ENCODE measurements at places on chromosomes 7 and 10.

- no peak for DNase-seq
Observed at GRCh38 chr10:126062131-126063032, 166.0 kb downstream of the FANK1 start.

- no peak for DNase-seq
Observed at GRCh38 chr10:77643795-77644468, 6.3 kb upstream of the KCNMA1 start.

DNA sequence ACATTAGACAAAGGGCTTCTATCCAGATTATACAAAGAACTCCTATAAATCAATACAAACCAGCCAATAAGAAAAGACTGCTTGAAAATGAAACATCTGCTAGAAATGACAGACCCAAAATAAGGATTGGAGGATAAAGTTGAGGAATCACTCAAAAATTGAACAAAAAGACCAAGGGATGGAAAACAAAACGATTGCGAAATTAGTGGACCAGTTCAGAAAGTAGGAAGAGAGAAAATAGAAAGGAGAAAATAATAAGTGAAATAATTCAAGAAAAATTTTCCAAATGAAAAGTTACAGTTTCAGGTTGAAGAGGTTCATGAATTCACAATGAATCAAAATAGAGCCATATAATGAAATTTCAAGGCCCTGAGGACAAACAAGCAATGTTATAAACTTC lies 115.8 kb upstream of the CTBP2 start:
- DNase-seq: no peak

DNA sequence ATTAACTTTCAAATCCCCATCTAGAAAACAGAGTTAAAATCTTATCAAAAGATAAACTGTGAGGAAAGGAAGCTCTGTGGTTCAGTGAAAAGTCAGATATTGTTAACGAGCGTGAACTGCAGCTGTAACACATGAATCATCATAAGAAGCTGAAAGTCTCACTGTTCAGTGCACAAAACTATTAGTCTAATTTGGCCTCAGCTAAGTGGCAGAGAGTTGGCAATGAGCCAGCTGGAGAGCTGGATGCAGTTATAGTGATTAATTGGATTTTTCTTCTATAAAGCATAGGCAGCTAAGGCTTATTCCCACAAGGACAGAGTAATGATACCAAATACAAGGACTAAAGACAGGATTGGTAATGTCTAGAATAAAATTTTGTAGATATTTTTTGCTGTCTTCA lies 101.1 kb upstream of the ABCB5 start:
- DNase-seq: no peak

DNA sequence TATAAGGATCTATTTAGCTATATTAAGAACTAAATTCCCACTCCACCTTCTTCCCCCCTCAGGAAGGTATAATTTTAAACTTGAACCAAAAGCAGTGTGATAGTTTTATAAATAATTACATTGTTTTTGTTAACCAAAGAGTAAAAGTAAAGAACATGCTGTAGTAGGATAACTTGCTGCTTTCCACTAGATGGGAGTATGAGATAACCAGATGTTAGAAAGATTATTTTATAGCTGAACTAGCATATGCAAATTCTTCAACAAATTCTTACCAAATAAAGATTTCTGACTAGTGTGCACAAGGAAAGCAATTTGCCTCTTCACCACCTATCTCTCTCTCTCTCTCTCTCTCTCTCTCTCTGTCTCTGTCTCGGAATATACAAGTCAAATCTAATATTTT lies 31.8 kb downstream of the TES start:
- no peak for DNase-seq

- DNase-seq: no peak
Observed at GRCh38 chr10:101162677-101163076, 31.6 kb downstream of the TLX1 start.

- DNase-seq: no peak
Observed at GRCh38 chr10:11235771-11236170, 218.1 kb downstream of the CELF2 start.

DNA sequence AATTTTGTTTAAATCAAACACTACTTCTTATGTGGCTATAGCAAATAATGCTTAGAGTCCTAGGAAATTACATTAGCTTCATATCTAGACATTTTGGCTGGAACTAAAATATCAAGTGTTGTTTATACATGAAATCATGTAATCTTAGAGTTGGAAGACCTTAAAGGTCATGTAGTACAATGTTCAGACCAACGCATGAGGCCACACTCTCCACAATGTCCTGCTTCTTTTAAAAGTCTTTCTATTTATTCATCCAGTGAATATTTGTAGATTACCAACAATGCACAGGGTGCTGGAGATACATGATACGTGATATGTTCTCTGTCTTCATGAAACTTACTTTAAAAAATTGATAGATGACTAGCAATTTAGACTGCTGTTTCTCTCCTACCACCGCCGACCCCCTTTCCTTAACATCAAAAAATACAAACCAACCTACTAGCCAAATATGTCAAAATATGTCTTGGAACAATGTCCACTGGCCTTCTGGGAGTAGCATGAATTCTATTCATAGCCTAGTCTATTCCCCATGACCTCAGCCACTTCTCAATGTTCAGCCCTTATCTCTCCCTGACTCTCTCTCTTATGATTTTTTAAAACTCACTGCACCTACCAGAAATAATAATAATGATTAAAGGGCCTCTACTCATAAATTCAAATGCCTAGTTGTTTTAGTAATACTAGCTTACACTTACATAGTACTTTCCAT lies 59.5 kb upstream of the CAV2 start:
- DNase-seq: no peak

- DNase-seq: no peak
Observed at GRCh38 chr10:15211464-15211979, 43.0 kb upstream of the NMT2 start.

- no peak for DNase-seq
Observed at GRCh38 chr10:64350665-64351064, 829.5 kb downstream of the REEP3 start.

DNA sequence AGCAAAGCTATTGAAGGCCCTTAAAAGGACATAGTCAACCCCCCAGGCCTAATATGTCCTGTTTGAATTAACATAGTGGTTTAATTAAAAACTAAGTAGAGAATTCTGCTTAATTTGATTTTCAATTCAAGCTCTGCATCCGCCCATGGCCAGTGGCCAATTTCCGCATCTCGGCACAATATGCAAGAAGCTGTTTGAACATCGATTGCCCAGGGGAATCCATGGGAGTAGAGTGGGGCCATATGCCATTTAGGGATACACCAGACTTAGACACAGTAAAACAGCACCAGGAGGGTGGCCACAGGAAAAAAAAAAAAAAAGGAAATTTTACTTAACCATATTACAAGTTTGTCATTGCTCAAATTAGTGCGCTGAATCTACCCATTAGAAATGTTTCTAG lies 100.4 kb downstream of the LMBR1 start:
- no peak for DNase-seq

DNA sequence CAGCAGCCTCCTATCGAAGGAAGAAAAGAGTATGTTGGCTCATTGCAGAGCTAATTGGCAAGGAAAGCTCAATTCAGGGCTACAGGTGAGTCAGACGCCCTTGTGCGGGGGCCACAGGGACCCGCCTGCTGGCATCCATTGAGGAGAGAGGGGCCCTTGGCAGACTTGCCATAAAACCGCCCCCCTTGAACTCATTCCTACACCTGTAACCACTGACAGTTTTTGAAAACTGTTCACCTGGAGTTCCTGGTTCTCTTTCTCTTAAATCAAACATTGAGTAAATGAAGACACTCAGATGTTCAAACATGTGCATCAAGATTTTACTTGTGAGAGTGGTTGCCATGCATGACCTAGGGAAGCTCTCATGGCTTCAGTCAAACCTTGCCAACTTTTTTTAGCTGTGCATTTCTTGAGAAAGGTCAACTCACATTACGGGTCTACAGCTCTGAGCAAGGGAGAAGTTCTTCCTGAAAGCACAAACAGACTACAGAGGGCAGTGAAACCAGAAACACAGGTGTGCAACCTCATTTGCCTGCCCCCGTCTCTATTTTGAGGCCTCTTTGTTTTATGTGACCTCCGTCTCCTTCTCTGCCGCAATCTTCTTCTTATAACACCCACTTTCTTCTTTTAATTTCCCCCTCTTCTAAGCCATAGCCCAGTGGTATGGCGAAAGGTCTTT lies 87.8 kb downstream of the TBXAS1 start:
- no peak for DNase-seq

DNA sequence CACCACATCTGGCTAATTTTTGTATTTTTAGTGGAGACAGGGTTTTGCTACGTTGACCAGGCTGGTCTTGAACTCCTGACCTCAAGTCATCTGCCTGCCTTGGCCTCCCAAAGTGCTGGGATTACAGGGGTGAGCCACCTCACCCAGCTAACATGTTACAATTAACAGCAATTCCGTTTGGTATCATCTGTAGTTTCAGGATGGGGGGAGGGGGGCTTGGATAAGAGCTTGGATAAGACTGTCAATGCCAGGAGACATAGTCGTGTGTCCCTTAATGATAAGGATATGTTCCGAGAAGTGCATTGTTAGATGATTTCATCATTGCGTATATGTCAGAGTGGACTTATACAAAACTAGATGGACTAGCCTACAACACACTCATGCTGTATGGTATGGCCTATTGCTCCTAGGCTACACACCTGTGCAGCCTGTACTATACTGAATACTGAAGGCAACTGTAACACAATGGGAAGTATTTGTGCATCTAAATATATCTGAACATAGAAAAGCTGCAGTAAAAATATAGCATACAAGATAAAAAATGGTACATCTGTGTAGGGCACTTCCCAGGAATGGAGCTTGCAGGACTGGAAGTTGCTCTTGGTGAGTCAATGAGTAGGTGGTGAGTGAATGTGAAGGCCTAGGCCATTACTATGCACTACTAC lies 103.9 kb upstream of the TNS3 start:
- no peak for DNase-seq

DNA sequence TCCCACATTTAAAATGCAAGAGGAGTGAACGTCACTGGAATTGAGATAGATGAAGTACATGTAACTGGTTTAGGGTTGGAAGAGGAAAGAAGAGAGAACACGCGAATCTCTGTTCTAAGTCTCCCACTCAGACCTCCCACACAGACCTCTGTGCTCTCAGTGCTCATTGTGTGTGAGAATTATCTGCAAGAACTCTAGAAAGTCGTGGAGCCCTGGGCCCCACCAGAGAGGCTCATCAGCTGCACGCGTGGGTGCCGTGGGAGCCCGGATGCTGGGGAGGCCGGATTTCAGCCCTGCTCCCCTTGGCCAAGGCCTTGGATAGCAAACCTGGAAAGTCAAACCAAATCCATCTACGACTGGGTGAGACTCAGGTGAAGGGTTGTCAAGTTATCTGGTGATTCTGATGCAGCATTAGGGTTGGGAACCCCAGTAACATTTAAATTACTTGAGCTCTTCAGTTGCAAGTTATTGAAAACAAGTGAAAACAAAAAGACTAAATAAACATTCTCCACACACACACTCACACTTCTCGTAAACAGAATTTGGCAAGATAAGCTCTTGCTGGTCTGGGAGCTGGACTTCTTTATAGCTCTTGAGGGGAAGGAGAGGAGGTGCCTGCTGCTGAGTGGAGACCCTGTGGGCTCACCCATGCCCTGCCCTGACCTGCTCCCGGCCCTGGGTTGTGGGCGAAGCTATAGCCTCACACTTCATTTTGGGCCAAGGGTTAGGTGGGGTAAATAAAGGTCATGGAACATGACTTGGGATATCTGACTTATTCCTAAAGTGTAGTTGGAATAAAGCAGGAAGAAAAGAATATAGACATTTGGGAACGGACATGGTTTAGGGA lies 250.3 kb downstream of the ADARB2 start:
- DNase-seq: no peak
